ENCODE measurements at places on chromosomes 5 and 9. TPM values are rescaled to one million over a fixed set of nuclear protein-coding genes. Genes with fewer than 3 reads are reported as not detected.

GRCh38 chr5:54956922-54957321, 28.5 kb downstream of the ESM1 start:
- no peak for DNase-seq

- DNase-seq: peak; percentile 16
Observed at GRCh38 chr9:123437201-123437600, 81.2 kb downstream of the CRB2 start.

DNA sequence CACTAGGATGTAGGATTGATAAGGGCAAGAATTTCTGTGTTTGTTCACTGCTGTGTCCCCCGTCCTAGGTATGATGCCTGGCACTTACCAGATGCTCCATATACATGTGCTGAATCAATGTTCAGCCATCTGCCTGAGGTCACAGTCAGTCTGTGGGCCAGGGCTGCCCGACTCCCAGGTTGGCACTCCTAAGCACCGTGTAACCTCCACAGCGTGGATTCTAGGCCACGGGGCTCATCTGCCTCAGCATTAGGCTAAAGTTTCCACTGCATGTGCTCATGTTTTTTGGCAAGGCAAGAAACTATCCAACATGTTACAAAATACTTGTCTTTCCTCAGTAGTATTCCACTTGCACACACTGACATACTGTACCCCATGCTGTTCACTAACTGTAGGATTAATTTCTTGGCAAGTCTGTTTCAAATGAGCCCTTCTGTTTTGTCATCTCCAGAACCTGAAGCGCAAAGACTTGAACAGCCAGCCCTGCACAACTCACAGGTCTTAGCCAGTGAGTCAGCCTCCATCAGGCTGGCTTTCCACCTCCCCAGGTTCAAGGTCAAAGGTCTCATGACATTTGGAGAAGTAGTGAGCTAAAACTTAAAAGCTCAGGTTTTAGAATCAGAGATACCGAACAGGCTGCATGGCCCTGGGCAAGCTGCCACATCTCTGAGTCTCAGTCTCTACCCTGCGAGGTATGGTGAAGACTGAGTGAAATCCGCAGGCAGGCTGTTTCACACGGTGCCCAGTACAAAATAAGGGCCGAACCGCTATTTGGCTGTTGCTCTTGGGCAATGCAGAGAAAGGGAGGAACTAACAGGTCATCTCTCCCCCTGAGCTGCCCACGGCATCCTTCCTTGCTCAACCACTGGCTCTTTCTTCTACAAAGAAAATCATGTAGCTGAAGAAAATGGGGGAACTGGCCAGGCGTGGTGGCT, 7.2 kb downstream of the TOR1A start:
- no peak for DNase-seq

DNA sequence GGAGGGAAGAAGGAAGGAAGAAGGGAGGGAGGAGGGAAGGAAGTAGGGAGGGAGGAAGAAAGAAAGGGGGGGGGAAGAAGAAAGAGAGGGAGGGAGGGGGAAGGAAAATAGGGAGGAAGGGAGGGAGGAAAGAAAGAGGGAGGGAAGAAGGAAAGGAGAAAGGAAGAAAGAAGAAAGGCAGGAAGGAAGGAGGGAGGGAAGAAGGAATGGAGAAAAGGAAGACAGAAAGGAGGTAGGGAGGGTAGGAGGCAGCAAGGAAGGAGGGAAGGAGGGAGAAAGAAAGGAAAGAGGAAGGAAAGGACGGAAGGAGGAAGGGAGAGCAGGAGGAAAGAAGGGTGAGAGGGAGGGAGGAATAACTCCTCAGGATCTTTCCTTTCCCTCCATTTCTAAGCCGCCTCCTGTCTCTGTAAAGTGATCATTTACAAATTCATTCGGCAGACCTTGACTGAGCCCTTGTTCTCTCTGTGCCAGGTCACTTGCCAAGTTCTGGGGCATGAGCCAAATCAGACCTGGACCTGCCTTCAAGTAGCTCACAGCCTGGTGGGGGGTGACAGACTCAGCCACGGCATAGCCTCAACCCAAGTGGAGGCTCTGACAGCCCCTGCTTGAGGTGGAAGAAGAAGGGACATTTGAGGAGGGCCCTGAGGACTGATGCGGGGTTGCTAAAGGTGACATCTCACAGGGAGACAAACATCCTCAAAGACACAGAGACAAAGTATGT, 69.0 kb upstream of the HRH2 start:
- DNase-seq: no peak

DNA sequence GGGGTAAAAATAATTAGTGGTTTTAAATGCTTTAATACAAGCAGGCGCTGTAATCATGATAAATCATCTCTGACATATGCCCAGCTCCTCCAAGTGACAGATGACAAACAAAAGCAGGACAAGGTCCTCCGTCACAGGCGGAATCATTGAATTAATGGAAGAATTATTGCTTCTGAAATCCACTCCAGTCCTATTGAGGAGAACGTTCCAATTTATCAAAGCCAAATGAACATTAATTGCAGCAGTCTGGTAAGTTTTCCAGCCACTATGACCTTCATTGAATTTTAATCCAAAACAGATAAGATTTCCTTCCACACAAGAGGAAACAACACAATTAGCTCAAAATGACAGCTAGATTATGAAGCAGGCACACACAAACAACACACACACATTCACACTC, 136.8 kb downstream of the ASTN2 start:
- no peak for DNase-seq

DNA sequence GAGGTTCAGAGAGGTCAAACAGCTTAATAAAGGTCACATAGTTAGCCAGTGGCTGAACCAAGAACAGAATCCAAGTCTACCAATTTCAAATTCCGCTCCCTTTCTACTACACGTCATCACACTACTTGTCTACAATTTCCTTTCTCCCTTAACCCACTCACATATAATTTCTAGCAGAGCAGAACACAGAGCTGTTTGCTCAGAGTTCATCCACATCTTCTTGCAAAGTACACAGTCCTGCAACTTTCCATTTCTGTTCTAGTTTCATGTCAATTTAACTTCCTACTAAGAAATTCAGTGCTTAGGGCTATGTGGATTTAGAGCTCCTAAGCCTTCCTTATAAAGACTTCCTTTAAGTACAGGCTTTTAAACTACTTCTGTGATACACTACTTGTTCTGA, 61.3 kb downstream of the MEGF9 start:
- DNase-seq: no peak

- no peak for DNase-seq
Observed at GRCh38 chr5:68884883-68885282, 208.9 kb upstream of the SLC30A5 start.

- no peak for DNase-seq
Observed at GRCh38 chr9:80467632-80468031, 895.9 kb downstream of the TLE4 start.

- no peak for DNase-seq
Observed at GRCh38 chr5:172004824-172005237, 1.6 kb downstream of the FBXW11 start.

DNA sequence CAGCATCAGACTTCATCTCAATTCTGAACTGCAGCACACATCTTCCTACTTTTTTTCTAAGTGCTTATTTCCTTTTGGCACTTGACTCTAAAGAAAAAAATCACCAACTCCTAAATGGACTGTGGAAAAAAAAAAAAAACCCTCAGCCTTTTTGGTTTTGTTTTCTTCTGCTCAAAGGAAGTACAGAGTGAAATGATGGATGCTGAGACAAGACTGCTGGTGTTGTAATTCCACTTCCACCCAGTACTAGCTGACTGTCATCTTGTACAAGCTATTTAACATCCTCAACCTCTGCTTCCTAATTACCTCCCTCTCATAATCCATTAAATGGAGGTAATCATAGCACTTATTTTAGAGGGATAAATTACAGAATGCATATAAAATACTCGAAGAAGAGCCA, 171.5 kb upstream of the GNA14 start:
- no peak for DNase-seq

Gene SMIM33
- total RNA-seq: not detected

Gene KCNIP1
- not detected for total RNA-seq

Gene NR2F1-AS1
- total RNA-seq: 23.2 TPM

Gene SOHLH1
- not detected for total RNA-seq

Gene PTCH1
- total RNA-seq: 12.5 TPM

Gene TAF7
- total RNA-seq: 53.9 TPM

All from mesenteric fat pad (tissue), 1 donor.